CD4-positive, alpha-beta T cell treated with Interleukin-10 for 1 hour (primary cell): ENCODE measurements at places on chromosomes 1 and 21.

GRCh38 chr1:212743901-212744475, 44.3 kb upstream of the BATF3 start:
- no peak for DNase-seq

DNA sequence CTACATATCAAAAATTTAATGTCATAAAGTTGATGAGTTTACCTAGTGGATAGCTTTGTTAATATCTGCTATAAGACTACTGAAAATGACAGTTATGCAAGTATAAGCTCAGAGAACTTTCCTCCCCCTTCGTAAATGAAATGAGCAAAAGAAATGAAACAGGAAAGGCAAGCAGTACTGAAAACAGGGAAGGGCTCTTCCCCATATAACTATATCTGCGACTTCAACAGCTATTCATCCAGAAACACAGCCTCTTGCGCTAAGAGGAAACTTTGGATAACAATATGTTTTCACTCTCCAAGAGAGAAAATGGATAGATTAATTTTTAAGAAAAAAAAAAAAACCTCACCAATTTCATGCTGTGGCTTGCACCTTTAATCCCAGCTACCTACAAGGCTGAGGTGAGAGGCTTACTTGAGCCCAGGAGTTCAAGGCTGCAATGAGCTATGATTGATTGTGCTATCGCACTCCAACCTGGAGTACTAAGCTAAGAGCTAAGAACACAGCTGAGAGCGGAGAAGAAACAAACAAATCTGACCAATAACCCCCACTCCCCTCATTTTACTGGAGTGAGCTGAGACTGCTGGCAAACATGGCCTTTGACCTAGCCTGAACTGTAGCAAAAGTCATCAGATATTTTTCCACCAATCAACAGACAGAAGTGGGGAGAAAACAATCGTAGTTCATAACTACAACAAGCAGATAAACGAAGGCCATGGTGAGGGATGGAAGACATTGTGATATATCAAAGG, 29.0 kb downstream of the METTL18 start:
- no peak for DNase-seq

GRCh38 chr1:182570611-182570970, 18.5 kb downstream of the RNASEL start:
- no peak for DNase-seq

DNA sequence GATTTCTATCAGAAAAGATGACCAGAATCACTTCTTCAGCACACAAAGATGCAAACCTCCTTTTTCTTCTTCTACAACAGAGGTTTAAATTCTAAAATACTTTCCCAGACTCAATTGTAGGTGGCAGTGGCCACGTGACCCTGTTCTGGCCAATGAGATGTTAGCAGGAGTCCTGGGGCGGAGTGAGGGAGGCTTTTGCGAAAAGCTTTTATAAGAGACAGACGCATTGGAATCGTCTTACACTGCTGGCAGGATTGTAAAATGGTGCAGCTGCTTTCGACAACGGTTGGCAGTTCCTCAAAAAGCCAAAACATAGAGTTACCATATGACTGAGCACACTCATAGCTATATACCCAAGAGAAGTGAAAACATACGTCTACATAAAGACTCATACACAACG, 87.0 kb upstream of the MAGI3 start:
- no peak for DNase-seq

GRCh38 chr1:37159102-37159501, 124.8 kb upstream of the GRIK3 start:
- DNase-seq: no peak

- DNase-seq: no peak
Observed at GRCh38 chr1:9200441-9200840, 34.1 kb upstream of the H6PD start.

DNA sequence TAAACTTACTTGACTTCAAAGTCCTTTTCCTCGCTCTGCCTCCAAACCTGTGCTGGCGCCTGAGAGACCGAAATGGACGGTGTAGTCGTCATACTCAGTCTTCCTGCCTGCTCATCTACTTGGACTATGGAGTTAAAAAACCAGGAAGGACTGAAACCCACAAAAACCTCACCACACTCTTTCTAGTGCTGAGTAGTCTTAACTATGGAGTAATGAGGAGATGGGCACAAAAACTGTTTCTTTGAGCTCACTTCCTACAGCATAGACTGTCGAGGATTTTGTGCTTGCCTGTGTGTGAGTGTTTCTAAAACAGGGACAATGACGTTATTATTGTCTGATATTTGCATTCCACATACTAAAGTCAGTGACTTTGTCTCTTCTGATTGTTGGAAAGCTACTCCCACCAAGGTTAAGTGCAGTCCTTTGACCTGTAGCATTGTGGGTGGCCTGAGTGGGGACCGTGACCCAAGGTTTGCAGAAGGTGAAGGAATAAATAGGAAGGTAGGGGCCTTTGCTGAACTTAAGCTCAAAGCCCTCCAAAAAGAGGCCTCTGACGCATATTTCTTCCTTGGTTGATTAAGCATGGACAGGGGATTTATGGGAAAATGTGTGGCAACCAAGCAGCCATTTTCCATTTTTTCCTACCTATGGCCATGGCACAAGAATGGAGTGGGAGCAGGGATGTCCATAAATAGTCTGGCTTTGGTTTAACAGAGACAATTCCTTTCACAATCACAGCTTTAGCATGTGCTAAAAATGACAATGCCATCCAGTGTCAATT, 109.6 kb downstream of the ZBTB18 start:
- DNase-seq: no peak

DNA sequence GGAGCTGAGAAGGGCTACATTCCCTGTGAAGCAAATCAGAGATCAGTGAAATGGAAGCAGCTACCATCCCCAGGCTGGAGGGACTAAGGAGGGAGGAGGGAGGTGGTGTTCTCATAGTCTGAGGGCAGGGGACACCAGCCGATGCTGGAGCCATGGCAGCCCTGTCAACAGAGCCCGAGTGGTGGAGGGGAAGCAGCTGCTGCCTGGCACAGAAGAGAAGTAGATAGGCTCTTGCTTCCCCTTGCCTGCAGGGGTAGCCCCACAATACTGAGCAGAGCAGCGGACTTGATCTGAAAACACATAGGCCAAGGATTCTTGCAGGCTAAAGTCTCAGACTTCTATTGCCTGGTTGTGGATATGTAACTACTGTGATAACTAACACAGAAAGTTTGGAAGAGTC, 255.1 kb downstream of the FGGY start:
- no peak for DNase-seq

GRCh38 chr1:72397786-72398185, 115.4 kb upstream of the NEGR1 start:
- no peak for DNase-seq

DNA sequence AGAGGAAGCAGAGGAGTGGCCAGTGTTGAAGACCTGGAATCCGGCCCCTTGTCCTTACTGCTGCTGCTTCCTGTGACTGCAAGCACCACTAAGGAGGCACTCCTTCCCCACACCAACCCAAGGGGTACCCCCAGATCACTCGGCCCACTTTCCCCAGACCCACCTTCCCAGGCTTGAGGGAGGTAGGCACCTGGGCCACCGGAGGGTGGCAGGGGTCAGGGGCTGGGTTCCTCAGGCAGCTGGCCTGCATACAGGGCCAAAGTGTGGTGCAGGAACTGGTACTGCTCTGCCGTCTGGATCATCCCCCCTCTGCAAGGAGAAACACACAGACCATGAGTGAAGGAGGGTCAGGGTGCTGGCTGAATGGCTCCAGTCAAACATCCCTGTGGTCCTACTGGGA, 3.9 kb upstream of the ARL8A start:
- no peak for DNase-seq

DNA sequence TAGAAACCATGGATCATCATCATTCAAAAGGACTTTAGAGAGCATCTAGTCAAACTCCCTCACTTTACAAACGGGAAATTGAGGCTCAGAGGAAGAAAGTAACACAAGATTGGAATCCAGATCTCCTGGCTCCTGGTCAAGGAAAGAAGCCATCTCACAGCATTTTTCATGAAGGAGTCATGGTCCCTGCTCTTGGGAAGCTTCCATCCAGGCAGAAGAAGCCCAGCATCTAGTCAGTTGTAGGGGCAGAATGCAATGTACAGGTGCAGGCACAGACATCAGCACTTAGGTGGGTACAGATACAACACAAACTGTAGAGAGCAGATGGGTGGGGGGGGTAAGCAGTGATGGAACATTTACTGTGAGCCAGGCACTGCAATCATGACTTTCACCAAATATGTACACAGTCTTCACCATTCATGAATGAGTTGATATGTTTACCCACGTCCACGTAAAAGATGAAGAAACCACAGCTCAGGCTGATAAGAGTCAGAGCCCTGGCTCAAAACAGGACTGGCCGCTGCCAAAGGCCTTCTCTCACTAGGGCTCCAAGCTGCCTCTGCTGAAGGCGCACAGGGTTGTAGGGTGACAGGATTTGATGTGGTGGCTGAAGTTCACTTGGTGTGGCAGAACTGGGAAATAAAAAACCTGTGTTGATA, 44.0 kb downstream of the OPTC start:
- peak; percentile 2 for DNase-seq

DNA sequence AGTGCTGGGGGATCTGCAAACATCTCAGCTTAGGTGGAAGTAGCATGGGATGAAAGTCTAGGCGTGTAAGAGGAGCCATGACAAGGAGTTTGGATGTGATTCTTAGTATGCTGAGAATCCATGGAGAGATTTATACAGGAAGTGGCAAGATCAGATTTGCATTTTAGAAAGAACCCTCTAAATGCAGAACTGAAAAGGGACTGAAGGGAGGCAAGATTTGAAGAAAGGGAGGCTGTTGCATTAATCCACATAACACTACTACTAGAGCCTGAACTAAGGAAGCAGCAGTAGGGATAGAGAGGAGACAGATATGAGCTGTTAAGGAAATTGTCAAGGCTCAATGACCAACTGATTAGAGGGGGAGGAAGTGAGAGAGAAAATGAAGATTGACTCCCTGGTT, 9.8 kb downstream of the C1orf74 start:
- no peak for DNase-seq

- no peak for DNase-seq
Observed at GRCh38 chr1:107293901-107294613, 153.2 kb downstream of the NTNG1 start.

GRCh38 chr21:28298251-28298672, 694.4 kb downstream of the LTN1 start:
- no peak for DNase-seq

DNA sequence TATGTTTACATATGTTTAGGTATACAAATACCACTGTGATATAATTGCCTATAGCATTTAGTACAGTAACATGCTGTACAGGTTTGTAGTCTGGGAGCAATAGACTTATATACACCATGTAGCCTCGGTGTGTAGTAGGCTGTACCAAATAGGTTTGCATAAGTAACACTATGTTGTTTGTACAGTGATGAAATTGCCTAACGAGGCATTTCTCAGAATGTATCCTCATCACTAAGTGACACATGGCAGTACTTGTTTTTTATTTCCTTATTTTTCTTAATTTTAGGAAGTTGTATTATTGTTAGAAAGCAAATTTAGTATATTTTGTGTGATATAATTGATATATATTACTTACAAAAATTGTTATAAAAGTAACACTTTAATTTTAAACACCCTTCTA, 840.9 kb downstream of the LTN1 start:
- no peak for DNase-seq
